ENCODE measurements at places on chromosomes 16 and 17.

DNA sequence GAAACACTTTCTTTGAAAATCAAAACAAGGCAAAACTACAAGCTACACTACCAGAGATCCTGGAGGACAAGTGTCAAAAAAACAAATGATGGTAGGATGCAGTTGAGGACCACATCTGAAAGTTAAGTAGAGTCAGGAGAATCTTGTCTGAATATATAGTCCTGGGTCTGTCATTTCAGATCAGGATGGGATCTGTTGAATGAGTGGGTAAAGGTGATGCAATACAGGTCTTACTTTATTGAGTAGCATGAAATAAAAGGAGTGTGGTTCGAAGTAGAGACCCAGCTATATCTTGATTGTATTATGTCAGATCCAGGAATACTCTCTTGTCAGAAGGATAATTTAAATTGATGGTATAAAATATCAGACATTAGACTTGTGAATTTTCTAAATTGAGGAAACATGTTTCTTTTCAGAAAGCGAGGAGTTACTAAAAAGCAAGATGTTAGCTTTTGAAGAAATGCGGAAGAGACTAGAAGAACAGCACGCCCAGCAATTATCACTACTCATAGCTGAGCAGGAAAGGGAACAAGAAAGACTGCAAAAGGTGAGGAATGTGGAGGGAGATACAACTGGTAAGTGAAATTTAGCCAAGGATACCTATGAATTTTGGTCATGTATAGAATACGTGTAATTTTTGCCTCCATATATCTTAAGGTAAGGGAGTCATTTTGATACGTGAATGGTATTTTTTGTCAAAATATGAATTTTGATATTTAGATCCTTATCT, 15.1 kb upstream of the VPS35L start:
- DNase-seq, result no peak

DNA sequence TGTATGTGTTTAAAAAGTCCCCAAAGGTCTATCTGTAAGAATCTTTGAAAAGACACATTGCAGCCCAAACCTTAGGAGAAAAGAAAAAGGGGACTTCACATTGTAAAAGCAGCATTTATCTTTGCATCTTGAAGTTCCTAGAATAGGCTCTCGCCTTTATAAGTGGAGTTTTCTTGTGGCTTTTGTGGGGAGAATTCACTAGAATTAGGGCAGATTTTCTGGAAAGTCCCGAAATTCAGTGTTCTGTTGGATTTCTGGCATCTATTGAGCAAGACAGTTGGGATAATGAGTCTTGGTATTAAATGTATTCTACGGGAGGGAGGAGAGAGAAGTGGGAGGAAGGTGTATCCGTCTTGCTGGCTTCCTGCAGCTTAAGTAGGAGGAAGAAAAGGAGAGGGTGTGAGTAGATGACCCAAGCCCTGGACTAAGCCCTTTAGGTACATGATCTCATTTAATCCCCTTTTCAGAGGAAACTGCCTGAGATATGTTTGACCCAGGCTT, 62.6 kb downstream of the PRKCA start:
- DNase-seq, result no peak

GRCh38 chr16:78183437-78184237, 84.2 kb downstream of the WWOX start:
- DNase-seq, result no peak

DNA sequence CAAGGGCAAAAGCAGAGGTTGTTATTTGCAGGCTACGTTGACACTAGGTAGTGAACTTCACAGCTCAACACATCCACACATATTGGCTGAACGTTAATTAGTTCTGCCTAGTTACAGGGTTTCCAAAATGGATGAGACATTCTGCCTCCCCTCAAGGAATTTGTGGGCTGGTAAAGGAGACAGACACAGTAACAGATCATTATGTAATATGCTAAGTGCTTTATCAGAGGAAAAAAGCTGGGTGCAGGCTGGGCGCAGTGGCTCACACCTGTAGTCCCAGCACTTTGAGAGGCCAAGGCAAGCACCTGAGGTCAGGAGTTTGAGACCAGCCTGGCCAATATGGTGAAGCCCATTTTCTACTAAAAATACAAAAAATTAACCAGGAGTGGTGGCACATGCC, 26.2 kb downstream of the BMERB1 start:
- DNase-seq, result no peak

- DNase-seq, result no peak
These were observed 29.4 kb downstream of the TANC2 start for GRCh38 chr17:62995377-62995885.

- DNase-seq, result no peak
These were observed 10.8 kb downstream of the CHD9 start for GRCh38 chr16:53065461-53066061.

DNA sequence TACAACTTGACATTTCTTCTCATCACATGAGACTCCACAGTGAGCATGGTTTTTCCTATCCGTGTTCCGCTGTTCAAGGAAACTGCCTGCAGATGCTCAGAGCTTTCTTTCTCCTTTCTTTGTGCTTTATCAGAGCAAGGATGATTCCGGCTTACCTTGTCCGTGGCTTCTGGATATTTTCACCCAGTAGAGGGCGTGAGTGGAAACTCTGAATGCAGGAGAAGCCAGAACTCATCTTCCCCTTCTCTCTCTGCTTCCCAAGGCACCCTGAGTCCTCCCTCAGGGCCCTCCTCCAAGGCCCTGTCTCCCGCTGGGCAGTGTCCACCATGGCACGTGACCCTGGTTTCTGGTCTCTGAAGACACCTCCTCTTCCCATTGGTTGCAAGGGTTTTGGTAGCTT, 721.1 kb upstream of the RBFOX1 start:
- DNase-seq, result no peak

- no peak for DNase-seq
These were observed 1.9 kb upstream of the RNASEK start for GRCh38 chr17:7010523-7010922.

DNA sequence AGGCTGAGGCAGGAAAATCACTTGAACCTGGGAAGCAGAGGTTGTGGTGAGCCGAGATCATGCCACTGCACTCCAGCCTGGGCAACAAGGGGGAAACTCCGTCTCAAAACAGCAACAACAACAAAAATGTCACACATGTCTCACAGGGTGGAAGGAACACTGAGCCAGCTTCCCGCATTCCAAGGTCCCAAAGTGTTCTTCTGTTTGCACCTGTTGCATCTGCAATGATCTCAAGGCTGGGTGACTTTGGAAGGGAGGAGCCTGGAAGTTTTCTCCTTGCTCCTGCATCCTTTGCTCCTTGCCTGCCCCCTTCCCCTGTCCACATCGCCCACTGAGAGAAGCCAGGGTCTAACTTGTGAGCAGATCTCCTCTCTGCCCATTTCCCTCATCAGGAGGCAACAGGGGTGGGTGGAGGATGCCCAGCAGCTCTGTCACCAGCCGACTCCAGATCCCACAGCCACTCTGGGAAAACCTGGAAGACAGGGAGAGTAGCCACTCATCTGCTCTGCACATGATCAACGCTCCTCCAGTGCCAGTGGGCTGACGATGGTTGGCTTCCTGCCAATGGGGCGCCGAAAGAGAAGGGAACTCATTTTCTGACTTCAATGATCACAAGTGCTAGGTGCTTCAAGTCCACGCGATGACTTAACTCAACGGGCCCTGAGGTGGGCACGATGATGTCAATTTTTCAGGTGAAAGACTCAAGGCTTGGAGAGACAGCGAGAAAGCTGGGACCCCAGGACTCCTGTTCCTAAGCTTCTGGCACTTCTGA, 12.6 kb downstream of the CHST6 start:
- DNase-seq, result no peak

GRCh38 chr17:37299257-37299980, 76.4 kb upstream of the C17orf78 start:
- no peak for DNase-seq

- no peak for DNase-seq
These were observed 61.2 kb downstream of the HS3ST3A1 start for GRCh38 chr17:13540546-13540945.

- DNase-seq, result peak; percentile 42
These were observed 1.7 kb downstream of the MT2A start for GRCh38 chr16:56610017-56610608.

DNA sequence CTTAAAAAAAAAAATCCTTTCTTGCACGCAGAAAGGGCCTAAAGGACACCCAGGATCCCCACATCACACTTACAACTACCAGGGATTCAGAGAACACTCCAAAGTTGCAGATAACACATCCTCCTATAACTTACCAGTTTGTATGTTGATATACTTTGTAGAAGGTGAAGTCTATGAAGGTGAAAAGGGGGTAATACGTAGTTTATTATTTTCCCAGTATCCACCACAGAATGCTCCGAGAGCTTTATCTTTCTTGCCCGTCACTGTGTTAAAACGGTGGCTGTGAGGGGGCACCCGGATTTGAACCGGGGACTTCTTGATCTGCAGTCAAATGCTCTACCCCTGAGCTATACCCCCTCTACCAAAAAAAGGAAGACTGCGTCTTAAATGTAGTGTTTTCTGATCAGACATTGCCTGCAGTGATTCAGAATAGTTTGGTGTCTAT, 7.9 kb upstream of the RPL23 start:
- DNase-seq, result no peak

DNA sequence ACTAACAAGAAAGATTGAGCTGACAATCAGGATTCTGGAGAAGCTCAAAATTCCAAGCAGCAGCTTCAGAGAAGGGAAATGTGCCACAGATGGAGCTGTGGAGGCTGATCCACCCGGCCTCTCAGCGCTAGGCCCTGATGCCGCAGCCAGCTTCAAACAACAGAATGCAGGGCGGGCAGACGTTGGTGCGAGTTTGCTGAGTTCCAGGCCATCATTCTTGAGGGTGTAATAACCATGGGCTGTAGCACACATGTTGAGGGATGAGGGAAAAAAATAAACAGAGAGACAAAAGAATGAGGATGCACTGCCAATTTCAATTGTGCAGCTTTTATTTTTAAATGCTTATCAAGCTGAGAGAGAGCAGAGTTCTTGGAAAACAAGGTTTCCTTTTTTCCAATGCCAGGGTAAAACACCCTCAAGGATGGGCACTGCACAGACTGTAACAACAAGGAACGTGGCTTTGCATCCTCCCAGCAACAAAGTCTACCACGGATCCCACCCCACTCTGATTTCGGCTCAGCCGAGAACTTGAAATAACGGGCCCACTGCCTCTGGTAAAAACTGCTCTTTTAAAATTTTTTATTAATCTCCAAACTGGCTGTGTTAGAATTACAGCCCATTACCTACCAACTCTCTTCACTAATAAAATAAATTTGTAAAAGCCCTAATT, 90.2 kb downstream of the SMG6 start:
- no peak for DNase-seq

GRCh38 chr16:83100679-83101078, 473.9 kb downstream of the CDH13 start:
- no peak for DNase-seq

- DNase-seq, result no peak
These were observed 30.4 kb upstream of the NFAT5 start for GRCh38 chr16:69535123-69536050.

- no peak for DNase-seq
These were observed 568.8 kb upstream of the ZFHX3 start for GRCh38 chr16:73616770-73617169.

GRCh38 chr16:629833-630248, 944 bp upstream of the WFIKKN1 start:
- no peak for DNase-seq

DNA sequence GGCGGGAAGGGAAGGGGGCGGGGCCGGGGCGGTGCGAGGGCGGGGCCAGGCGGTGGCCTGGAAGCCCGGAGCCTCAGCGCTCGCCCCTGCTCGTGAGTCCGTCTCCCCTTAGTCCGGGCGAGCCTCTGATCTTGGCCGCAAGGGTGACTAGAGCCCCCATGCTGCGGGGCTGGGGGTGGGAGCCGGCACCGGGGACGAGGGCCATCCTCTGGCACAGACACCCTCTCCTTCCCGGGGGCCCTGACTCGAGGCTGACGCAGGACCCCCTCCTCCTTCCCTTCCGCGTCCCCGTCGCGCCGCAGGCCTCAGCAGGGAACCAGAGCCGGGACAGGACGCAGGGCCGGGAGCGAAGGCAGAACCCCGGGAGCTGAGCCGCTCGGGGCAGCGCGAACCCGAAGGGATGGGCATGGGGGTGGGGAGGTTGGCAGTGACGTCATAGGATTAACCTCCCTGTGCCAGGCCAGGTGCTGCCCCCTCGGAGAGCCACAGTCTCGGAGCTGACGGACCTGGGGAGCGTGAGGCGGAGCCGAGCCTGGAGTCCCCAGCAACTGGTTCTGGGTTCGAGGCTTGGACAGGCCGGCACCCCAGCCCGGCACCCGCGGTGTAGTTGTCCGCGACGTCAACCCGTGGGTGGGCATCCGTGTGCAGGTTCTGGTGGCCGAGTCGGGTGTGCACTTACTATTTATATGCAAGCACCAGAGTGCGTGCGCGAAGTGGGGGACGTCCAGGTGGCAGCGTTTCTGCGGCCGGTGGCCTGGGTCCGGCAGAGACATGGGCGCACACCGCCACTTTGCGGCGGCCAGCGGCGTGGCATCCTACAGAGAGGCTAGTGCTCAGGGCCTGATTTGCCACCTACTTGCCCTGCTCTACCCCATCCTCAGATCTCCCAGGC, 503 bp upstream of the PLCD3 start:
- DNase-seq, result no peak

GRCh38 chr16:8967132-8967821, 3.6 kb upstream of the USP7 start:
- DNase-seq, result no peak

DNA sequence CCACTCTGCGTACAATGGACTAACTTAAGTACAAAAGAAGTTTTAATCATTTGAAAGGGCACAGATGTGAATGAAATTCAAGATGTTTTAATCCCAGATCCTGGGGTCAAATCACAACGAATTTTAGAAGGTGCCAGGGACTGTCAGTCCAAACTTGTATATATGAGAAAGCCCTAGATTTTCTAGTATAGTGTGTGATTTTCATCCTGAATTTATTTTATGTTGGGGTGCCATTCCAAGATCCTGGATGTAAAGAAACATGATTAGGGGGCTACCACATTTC, 64.3 kb downstream of the TUBD1 start:
- DNase-seq, result no peak

GRCh38 chr16:27511657-27512448, 37.9 kb downstream of the GTF3C1 start:
- DNase-seq, result no peak

DNA sequence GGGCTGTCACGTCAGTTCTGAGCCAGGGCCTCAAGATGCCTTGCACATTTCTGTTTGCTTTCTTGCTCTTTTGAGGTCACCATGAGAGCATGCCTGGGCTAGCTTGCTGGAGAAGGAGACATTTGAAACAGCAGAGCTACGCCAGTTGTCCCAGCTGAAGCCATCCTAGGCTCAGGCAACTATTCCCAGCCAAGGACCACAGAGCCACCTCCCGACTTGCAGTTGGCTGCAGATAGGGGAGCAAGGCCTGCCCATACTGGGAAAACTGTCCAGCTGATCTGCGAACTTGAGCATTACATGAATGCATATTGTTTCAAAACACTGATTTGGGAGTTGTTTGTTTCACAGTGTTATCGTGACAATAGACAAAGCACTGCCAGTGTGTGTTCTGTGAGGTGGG, 340.8 kb downstream of the XYLT1 start:
- DNase-seq, result no peak

DNA sequence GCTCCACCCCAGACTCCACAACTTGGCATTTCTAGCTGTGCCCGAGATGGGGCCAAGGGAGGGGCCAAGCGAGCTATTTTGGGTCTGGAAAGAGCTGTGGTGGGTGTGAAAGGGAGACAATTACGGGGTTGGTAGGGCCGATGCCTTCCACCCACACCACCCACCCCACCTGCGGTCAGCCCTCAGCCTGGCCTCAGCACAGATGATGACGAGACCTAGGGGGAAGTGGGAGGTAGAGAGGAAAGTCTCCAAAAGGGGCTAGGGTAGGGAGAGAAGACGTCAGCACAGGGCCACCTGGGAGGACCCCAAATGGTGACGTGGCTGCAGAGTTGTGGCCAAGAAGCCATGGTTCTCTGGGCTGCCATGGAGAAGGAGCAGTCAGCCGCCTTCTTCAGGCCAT, 83.1 kb downstream of the SDK2 start:
- DNase-seq, result no peak

- no peak for DNase-seq
These were observed 56.1 kb downstream of the SKAP1 start for GRCh38 chr17:48373883-48374282.
